ENCODE measurements at places on chromosomes 5 and 9.
A peak's percentile ranks its signal among the peaks of the same experiment; 100 is the strongest.

GRCh38 chr9:118129541-118129940 lies 425.3 kb downstream of the TLR4 start:
- no peak for DNase-seq

GRCh38 chr5:59317023-59317773 lies 576.3 kb downstream of the PDE4D start:
- peak; percentile 16 for DNase-seq

DNA sequence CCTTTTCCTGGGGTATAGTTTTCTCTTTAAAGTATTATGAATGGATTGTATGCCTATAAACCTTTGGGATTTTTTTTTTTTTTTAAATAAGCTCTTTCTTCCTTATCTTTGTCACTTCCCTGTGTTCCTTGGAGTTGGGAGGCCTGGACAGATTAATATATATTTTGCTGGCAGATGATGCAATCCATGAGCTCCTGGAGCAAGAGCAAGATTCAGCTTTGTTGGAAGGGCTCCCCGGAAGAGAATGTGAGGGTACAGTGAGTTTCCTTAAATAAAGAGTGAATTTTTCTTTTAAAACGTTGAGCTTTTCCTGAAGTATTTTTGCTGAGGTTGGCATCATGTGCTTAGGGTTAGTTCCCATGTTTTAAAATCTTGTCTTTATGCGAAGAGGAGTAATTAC lies 98.7 kb upstream of the SLC28A3 start:
- DNase-seq: no peak

DNA sequence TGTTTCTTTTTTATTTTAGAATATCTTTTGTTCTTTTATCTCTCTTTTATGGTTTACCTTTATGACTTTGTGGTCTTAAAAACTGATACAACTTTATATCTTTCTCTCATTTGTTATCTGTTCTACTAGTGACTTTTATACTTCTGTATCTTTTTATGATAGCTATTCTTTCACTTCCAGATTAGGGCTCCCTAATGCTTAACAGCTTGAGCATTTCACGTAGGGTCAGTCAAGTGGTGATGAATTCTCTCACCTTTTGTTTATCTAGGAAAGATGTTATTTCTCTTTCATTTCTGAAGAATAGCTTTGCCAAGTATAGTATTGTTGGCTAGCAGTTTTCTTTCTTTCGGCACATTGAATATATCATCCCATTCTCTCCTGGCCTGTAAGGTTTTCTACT lies 123.6 kb downstream of the NUDT12 start:
- DNase-seq: no peak

- no peak for DNase-seq
Measured at GRCh38 chr9:131287359-131287758, 2.2 kb upstream of the PLPP7 start.

- DNase-seq: no peak
Measured at GRCh38 chr9:80866121-80866520, 823.2 kb downstream of the TLE1 start.

DNA sequence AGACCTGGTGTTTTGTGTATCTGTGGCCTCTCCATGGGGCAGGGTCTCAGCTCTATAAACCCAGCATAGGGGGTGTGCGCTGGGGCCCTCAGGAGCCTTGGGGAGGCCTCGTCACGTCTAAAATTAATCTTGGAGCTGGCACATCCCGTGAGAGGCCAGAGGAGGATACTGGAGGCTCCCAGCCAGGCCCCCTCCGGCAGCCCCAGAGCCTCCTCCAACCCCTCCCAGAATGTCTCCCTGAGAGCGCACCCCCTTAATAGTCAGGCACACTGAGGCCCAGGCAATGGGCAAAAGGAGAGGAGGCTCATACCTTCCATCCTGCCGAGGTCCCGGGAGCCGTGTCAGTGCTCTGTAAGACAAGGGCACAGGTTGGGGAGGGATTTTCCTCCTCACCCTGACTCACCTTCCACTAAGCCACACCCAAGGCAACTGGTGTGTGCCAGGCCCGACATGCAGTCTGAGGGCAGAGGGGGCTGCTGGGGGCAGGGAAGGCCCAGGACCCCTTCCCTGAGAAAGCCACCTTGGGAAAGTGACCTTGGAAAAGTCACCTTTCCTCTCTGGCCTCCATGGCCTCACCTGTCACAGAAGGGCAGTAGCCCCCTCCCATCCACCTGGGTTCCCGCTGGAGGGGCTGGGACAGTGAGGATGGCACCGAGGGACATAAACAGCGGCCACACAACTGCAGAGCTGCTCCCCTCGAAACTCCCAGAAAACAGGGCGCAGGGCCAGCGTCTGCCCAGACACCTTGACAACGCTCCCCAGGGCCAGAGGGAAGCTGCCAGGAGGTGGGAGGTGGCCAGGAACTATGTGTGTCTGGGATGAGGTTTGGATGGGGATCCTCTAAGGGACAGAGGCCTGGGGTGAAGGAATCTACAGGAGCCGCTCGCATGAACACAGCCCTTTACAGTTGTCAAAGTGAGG lies 2.9 kb downstream of the AK1 start:
- no peak for DNase-seq

GRCh38 chr5:10695055-10695649 lies 65.9 kb downstream of the DAP start:
- DNase-seq: no peak

DNA sequence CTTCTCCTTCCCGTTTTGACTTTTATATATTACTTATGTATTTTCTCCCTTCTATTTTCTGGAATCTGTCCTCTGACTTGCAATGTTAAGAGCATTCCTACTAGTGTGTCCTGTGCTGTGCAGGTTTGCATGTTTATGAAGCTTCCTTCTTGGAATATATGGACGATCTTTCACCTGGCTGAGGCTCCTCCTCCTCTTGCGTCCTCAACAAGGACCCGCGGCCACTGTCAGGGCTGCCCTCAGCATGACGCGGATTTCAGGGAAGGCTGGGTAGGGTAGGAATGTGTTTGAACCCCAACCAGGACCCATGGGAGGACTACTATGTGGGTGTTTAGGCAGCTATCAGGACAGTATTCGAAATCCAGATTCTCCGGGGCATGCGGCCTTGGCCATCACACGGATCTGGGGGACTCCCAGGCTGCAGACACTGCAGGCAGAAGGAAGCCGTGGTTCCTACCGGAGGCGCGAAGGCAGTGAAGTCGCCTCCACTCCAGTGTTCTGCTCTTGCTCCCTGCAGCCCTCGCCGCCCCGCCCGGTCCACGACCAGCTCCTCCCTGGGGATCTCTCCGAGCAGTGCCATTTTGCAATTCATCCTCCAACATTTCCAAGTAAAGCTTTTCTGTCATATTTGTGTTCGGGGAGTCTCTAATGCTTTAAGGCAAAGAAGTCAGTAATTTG lies 37.0 kb upstream of the OSMR start:
- no peak for DNase-seq

- DNase-seq: no peak
Measured at GRCh38 chr9:19619221-19619620, 169.6 kb downstream of the SLC24A2 start.

DNA sequence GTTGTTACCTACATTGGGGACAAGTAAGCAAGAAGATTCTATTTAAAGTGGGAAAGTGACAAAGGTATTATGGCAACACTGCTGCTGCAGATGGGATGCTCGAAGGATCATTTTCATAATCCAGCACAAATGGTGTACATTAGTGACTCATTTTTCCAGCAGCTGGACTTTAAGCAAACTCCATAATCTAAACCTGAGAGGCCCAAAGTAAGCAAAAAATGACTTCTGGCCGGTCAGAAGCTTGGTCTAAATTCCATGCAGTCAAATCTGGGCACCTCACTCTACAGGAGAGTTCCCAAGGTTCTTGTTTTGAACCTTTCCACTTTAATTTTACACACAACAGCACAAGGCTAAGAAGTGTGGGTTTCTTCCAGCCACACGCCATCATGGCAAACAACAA lies 43.6 kb upstream of the TRAF1 start:
- DNase-seq: no peak

GRCh38 chr5:139962445-139962844 lies 80.7 kb downstream of the NRG2 start:
- DNase-seq: no peak

DNA sequence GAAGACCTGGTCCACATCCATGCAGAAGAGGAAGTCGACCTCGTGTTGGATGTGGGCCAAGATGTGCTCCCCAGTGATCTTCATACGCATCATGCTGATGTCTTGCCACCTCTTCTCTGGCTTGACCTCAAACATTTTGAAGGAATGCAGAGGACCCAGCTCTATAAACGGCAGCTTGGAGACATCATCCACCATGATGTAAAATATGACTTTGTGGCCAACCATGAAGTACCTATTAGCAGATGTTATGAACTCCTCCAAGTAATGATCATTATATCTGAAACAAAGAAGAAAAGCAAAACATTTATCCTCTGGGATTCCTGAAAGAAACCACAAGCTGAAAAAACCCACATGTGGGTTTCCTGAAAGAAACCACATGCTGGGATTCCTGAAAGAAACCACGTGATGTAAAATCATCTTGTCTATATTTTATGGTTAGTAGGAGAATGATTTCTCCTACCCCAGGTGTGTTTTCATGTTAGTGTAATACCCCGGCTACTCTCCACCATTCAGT lies 52.3 kb downstream of the GGTA1 start:
- peak; percentile 38 for DNase-seq

DNA sequence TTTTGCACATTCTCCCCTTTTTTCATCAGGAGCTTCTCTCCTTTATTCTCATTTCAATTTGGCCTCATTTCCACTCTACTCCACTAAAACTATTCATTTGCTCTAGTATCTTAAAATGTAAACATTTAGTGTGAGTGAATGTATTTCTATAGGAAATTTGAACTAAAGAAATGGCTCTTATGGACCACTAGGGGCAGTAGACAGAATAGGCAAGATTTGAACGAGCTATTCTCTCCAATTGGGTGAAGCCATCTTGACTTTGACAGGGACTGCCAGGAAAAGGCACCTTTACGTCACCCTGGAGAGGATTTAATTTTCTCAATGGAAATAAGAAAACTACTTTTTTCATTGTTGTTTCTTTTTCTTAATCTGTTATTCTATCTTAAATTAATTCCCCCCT lies 666.3 kb downstream of the DNAH5 start:
- no peak for DNase-seq

DNA sequence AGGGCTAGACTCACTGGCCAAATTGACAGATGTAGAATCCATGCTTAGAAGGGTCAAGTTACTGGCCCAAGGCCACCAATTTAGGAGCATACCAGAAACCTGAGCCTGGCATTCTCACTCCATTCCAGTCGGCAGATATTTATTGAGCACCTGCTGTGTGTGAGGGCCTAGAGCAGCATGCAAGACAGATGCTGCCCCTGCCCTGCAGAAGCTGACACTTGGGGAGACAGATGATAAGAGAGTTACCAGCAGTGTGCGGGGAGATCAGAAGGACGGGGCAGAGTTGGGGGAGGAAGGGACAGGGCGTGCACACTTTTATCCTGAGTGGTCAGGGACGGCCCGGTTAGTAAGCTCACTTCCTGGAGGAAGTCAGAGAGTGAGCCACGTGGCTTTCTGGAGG lies 111.5 kb upstream of the RAPGEF1 start:
- no peak for DNase-seq

DNA sequence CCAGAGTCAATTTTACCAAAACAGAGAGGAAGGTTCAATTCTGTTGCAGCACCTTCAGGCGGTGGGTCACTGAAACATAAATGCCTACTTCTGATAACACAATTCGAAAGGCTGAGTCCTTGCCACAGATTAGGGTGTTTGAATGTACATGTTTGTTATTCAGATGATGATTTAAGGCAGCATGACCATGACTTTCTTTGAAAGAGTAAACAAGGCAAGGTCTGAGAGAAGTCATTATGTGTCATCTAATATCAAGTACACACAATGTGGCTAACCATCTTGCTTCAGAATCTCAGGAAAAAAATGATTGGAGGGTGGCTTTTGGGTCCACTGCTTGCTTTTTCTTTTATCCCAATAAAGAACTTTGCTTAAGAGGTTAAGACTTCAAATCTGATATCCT lies 457.5 kb downstream of the TAF11L14 start:
- no peak for DNase-seq

DNA sequence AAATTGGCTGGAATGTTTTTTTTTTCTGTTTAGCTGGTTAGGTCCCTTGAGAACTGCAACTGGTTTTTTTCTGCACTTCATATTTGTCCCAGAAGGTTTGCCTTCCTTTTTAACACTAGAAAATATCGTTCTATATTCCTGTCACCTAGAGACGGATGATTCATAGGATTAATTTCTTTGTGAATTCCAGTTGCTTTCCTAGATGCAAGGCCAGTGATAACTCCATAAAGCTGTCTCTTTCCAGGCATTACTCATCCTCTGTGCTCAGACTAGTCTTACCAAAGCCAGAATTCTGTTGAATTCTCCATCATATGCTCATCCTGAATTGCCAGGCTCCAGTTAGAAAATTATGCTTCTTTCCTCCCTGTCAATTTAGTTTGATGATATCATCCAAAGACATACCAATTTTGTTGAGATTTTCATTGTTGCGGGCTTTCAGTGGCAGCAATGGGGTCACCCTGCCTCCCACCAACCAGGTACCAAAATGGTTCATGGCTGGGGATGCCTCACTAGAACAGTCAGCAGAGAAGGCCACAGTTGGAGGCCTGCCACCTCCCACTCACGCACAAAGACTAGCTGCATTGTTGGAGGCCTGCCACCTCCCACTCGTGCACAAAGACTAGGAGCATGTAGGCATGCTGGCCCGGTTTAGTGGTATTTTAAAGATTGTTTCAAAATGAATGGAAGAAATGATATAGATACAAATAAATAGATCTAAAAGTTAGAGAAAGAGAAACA lies 8.5 kb downstream of the BAAT start:
- peak; percentile 86 for DNase-seq

GRCh38 chr5:415928-416635 lies 26.9 kb upstream of the EXOC3 start:
- no peak for DNase-seq

- DNase-seq: no peak
Measured at GRCh38 chr5:6755519-6755918, 42.3 kb downstream of the TENT4A start.

- no peak for DNase-seq
Measured at GRCh38 chr5:107736638-107737037, 65.9 kb upstream of the EFNA5 start.

DNA sequence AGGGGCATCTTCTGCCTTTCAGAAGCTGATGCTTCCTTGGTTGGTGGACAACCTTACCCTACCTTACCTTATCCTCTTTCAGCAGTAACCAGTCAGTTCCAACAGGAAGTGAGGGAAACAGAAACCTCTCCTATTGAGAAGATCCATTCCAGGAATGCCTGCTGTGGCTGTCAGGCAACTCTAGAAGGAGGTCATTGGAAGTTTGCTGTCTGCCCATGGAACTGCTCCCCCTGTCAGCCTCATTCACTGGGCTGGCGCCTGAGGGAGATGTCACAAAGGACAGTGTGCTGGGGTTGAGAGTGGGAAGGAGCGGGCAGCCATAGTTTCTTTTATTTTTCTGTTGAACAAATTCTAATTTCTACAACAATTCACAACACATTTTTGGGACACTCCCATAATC lies 54.7 kb downstream of the IRX1 start:
- DNase-seq: no peak

Data from AG09309 (cell line).